ENCODE measurements at places on chromosomes 12 and 14.

DNA sequence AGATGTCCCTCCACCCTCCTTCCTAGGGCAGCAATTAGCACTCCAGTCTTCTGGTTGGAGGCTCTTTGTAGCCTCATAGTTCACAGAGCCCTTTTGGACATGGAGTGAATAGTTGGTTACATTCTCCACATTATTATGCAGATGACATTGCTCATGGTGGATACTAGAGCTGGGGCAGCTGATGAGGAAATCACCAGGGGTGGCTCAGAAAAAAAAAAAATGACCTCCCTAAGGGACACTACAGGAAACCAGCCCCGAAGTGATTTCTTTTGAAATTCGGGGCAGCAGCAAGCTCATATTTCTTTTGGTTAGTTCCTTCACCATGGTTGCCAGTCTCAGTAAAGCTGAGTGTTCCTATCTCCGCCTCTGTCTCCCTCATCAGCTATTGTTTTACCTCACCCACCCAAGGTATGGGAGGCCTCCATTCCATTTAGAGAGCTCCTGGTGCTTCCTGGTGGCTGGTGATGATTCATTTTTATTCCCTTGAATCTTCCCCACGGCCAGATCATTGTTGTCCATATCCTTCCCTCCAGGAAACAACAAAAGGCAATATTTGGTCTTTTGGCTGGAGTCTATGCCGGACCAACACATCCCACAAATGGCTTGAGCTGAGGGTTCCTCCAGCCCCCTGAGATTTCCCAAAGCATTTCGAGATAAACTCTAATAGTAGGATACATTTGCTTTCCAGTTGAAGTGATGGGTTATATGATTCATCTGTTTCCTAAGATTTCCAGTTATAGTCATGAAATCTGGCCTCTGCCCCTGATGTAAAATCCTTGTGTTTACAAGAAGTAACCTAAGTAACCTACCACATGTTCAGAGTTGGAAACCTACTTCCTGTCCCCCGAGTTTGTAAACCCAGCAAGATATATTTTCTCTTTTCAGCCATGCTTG is 56.2 kb upstream of the NID2 start:
- no peak for DNase-seq

GRCh38 chr14:66476964-66477363 is 9.2 kb upstream of the CCDC196 start:
- peak; percentile 26 for DNase-seq

DNA sequence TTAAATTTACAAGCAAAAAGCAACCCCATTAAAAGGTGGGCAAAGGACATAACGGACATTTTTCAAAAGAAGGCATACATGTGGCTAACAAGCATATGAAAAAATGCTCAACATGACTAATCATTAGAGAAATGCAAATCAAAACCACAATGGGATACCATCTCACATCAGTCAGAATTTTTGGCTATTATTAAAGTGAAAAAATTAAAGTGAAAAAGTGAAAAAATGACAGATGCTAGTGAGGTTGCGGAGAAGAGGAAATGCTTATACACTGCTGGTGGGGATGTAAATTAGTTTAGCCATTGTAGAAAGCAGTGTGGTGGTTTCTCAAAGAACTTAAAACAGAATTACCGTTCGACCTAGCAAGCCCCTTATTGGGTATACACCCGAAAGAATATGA is 7.9 kb downstream of the OTOGL start:
- DNase-seq, result no peak

DNA sequence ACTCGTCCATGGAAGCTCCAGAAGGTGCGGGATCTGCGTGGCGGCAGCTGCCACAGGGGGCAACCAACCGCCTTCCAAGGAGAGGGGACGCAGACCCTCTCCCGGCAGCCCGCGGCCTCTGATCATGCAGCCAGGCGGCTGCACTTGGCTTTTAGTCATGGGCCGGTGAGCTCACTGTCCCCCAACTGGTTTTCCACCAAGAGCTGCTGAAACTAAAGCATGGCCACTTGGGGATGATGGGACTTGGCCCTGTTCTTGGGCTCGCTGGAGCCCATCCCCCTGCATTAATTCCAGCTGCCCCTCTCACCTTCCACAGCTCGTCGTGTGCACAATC is 39.1 kb downstream of the CCDC85C start:
- DNase-seq, result no peak

GRCh38 chr14:92316176-92316575 is 6.8 kb upstream of the SLC24A4 start:
- DNase-seq, result no peak

DNA sequence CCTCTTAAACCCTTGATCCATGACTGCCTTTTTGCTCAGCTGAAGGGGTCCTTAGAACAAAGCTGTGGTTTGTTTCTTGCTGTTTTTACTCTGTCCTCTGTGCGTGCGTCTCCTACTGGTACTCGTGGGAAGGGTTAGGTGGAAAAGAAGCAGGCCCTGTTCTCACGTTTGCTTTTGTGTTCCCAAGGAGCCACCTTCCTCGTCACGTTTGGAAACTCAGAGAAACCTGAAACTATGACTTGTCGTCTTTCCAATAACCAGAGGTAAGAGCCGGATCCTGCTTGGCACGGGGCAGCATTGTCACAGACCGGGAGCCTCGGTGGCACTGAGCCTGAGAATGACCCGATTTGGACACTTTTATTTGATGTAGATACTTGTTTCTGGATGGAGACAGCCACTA is 13.1 kb downstream of the ZFYVE21 start:
- no peak for DNase-seq

DNA sequence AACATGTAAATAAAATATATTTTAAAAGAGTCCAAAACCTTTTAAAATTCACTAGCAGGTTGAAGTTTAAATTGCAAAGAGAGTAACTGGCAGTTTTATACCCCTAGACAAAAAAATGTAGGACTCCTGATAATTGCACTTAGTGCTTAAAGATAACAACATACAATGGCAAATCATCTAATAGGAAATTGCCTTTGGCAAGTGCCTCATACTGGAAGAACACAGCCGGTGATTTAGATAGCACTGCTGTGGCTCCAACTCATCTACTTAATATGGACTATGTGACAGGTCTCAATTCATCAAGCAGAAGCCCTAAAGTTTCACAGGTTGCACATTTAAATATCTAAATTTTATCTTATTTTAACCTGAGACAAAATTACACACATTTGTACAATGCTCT is 13.4 kb downstream of the C12orf50 start:
- DNase-seq, result no peak

DNA sequence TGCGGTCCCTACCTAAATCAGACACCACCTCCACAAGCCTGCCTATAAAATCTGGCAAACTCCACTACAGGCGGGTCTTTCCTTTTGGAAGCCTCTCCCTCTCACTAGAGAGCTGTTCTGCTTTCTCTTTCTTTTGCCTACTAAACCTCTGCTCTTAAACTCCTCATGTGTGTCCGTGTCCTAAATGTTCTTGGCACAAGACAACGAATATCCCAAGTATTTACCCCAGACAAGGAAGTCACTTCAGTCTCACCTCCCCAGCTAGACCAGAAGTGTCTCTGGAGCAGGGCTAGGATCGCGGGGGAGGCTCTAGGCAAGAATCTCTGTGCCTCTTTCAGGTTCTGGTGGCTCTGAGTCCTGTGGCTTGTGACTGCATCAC is 37.2 kb upstream of the FICD start:
- DNase-seq, result no peak

GRCh38 chr12:12788675-12789368 is 3.4 kb downstream of the APOLD1 start:
- DNase-seq, result peak; percentile 96

DNA sequence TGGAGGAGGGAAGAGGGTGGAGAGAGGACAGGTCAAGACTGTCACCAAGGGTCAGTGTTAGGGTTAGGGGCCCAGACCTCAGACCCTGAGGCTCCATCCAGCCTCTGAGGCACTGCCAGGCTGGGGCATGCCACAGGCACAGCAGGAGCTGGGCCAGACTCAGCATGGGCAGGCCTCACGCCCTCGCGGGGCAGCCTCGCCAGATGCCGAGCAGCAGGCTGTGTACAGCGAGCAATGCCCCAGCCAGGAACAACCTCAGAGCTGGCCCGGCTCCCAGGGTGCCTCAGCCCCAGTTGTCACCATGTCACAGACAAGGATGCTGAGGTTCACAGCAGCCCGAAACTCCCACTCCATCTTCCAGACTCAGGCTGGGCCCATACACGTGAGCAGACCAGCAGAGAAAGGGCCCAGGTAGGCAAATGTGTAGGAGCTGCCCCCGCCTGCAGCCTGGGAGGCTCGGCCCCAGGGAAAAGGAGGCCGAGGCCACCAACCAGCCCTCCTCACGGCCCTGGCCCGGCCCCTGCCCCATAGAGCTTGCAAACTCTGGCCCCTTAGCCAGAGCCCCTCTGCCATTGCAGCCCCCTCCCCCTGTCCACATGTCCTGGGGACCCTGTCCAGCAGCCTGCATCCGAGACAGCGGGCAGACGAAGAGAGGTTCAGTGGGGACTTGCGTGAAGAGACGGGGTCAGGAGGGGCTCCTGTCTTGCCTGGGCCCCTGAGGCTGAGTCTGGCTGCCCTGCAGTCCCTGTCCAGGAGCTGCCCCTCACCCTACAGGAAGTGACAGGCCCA is 7.5 kb downstream of the C14orf180 start:
- peak; percentile 99 for DNase-seq

DNA sequence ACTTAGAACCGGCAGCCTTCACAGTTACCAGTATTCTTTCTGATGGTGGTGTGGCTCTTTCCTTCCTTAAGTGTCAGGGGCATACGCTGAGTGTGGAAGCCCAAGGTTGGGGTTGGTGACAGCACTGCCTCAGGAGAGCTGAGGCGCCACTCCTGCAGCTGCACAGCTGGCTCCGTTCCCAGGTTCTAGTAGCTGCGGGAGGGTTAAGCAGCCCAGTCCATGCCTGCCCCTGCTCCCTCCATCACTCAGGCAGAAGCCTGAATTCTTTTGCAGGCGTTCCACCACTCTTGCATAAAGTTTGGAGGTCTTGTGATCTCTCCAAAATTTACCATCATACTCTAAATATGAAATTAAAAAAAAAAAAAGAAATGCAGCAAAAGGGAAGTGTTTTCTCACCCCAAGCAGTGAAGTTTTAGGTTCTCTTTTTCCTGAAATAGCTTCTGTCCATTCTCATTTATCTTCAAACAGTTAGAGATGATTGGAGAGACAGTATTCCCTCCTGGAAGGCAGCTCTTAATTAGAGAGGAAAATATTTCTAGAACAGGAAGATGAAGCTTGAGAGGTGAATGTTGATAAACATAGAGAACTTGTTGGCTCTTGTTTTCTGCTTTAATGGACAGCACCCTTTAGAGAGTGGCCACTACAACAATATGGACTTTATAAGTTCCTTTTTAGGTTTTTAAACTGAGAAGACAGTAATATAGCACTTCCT is 136.1 kb downstream of the FGD4 start:
- peak; percentile 87 for DNase-seq

- DNase-seq, result no peak
Measured at GRCh38 chr12:21773263-21773741, 1.2 kb downstream of the KCNJ8 start.

DNA sequence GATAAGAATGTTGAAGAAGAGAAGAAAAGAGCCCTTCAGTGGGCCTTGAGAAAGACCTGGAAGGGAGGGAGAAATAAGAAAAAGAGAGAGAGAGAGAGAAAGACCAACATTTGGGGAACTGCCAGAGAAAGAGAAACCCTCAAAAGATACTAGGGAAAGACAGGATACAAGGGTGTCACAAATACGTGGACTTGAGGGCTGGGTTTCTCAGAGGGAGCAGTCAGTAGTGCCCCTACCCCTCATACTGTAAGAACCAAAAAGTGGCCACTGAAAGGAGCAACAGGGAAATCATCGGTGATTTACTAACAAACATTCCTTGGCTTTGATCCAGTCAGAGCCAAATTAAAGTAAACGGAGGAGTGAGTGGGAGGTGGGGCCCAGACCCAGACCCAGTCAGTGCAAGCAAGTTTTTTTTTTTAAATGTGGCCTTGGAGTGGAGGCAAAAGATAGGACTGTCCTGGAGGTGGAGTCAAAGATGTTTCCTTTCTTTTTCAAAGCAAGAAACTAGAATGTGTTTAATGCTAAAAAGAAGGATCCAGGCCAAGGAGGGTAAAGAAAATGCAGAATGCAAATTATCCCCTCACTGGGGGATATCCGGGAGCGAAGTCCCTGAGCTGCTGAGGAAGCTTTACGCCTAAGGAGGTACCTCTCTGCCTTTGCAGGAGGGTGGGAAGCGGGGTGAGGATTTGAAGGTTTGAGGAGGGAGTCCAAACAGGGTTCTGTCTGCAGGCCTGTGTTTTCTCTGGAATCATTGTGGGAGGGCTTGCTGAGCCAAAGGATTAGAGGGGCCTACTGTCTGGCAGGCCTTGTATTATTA is 143.5 kb upstream of the AMIGO2 start:
- DNase-seq, result no peak

GRCh38 chr12:110554184-110554583 is 28.9 kb downstream of the PPTC7 start:
- no peak for DNase-seq

- no peak for DNase-seq
Measured at GRCh38 chr12:130418251-130418650, 80.6 kb downstream of the PIWIL1 start.

GRCh38 chr12:54164387-54165145 is 24.2 kb downstream of the SMUG1 start:
- peak; percentile 42 for DNase-seq

DNA sequence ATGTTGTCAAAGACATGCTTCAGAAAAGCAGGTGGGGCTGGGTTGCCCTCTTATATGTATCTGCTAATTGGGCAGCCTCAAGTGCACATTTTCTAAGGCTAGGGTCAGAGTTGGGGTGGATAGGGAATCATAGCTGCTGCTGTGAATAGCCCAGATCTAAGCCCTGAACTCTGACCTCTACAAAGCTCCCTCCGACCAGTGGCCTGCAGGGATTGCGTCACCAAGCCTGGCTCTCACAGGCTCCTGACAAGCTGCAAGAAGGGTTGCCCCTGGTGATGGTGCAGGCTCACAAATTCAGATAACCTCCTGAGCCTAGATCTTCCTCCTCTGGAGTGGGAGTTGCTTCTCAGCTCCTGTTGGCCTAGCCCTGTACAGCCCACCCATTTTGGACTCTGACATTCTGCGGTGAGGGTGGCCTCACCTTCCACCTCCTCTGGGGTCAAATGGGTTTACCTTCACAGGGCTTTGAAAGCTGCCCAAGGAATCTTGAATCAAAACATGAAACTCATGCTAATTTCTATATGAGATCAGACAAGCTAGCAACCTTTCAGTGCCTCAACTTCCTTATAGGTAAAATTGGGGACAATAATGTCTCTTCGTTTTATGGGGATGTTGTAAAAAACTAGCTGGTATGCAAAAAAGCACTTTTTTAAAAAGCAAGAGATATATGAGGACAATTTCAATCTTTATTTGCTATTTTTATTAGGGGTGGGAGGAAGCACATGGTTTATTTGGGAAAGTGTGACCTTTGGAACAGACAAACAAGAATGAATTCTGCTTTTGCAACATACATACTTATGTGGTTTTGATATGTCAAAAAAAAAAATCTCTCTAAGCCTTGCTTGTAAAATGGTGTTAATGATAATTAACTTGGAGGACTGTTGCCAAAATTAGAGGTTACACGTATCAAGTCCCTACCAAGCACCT is 4.9 kb upstream of the SUSD6 start:
- DNase-seq, result no peak

GRCh38 chr14:79448960-79449359 is 762.3 kb downstream of the DIO2 start:
- DNase-seq, result no peak

- DNase-seq, result no peak
Measured at GRCh38 chr12:1977109-1977508, 27.1 kb downstream of the DCP1B start.

- no peak for DNase-seq
Measured at GRCh38 chr14:29820785-29821184, 106.9 kb downstream of the PRKD1 start.
